ENCODE measurements at places on chromosomes 4 and X. TPM values are rescaled to one million over a fixed set of nuclear protein-coding genes. Genes with fewer than 3 reads are reported as not detected.

NAA15 gene
- 24.0 TPM for total RNA-seq

ETDA gene
- total RNA-seq = not detected

OCRL gene
- total RNA-seq = 21.0 TPM

TSPAN6 gene
- total RNA-seq = 34.3 TPM

IGSF1 gene
- not detected for total RNA-seq

NUDT11 gene
- 2.7 TPM for total RNA-seq

WDR17 gene
- total RNA-seq = 1.3 TPM

STS gene
- total RNA-seq = 21.1 TPM

TMA16 gene
- 23.5 TPM for total RNA-seq

CLDN22 gene
- not detected for total RNA-seq

P2RY4 gene
- total RNA-seq = 2.1 TPM

SYNPO2 gene
- total RNA-seq = 23.1 TPM

VCX3A gene
- not detected for total RNA-seq

FAM184B gene
- not detected for total RNA-seq

LEF1 gene
- total RNA-seq = 1.1 TPM

KDR gene
- 39.5 TPM for total RNA-seq

COL4A5 gene
- 3.1 TPM for total RNA-seq

DSPP gene
- not detected for total RNA-seq

TENM3 gene
- 29.8 TPM for total RNA-seq

VCX gene
- not detected for total RNA-seq

TCEAL7 gene
- total RNA-seq = 2.6 TPM

ZNF732 gene
- total RNA-seq = not detected

SHROOM4 gene
- total RNA-seq = 32.8 TPM

STBD1 gene
- total RNA-seq = 30.3 TPM

FSTL5 gene
- 0.33 TPM for total RNA-seq

MAGEA12 gene
- not detected for total RNA-seq

UNC5C gene
- 0.44 TPM for total RNA-seq

MAGEC3 gene
- not detected for total RNA-seq

CCSER1 gene
- total RNA-seq = 18.1 TPM

SPANXD gene
- total RNA-seq = not detected

F8A2 gene
- 2.0 TPM for total RNA-seq

RAP1GDS1 gene
- total RNA-seq = 41.0 TPM

PDK3 gene
- total RNA-seq = 23.5 TPM

SLBP gene
- total RNA-seq = 37.2 TPM

ZNF718 gene
- total RNA-seq = 7.2 TPM

MGARP gene
- not detected for total RNA-seq

NUDT10 gene
- not detected for total RNA-seq

FOXP3 gene
- total RNA-seq = not detected

RASL11B gene
- 2.4 TPM for total RNA-seq

PABPC1L2A gene
- total RNA-seq = not detected

GABRE gene
- 120 TPM for total RNA-seq

LRIT3 gene
- total RNA-seq = 0.22 TPM

CLGN gene
- total RNA-seq = not detected

SH2D1A gene
- 1.1 TPM for total RNA-seq

BEX5 gene
- not detected for total RNA-seq

PAPSS1 gene
- total RNA-seq = 67.0 TPM

PAGE2B gene
- total RNA-seq = not detected

SSX4B gene
- not detected for total RNA-seq

AADAT gene
- 6.4 TPM for total RNA-seq

TLR1 gene
- total RNA-seq = 27.5 TPM

TAF9B gene
- 10.0 TPM for total RNA-seq

DMP1 gene
- total RNA-seq = not detected

Measured in subcutaneous adipose tissue (tissue), 4 donors.